Left lung (tissue), 14 donors: ENCODE measurements at places on chromosomes 1 and 21. TPM values are rescaled to one million over a fixed set of nuclear protein-coding genes. Genes with fewer than 3 reads are reported as not detected.
A peak's percentile ranks its signal among the peaks of the same experiment; 100 is the strongest.

- no peak for DNase-seq
Measured at GRCh38 chr1:101388904-101389546, 152.2 kb downstream of the S1PR1 start.

The OR6K3 gene
- polyA plus RNA-seq = not detected

DNA sequence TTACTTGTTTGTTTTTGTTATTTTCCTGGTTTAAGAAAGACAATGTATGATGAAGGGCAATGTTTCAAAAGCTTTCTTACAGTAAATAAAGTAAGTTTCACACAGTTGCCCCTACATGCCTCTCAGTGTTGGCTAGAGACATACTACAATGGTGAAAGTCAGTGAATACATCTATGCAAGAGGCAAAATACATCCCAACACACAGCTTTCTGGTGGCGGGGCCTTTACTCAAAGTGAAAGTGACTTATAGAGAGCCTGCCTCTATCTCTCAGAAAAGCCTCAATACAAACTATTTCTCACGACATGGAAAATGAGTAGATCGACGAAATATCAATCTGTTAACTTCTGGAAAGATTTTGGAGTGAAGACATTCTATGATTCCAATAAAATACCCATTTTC lies 122.3 kb downstream of the SLC30A10 start:
- no peak for DNase-seq

The SLAMF9 gene
- polyA plus RNA-seq = not detected

- no peak for DNase-seq
Measured at GRCh38 chr1:15543251-15543588, 16.6 kb downstream of the DNAJC16 start.

The OXCT2 gene
- polyA plus RNA-seq = 0.58 TPM

The DMRTA2 gene
- polyA plus RNA-seq = 0.06 TPM

DNA sequence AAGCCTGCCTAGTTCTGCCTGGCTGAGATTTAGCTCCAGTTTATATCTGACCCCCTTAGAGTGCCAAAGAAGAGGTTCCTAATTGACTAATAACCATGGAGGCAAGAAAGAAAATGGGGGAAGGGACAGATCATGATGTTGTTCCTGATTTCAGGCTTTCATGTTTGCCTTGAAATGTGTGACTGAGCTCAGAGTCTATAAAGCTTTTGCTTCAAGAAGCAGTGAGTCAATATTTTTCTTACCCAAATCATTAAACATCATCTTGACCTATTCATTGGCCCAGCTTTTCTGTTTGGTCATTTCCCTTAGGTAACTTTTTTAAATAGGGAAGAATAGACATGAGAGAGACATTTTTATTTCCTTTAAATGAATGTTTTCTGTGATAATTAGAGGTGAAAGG lies 55.9 kb downstream of the HHAT start:
- DNase-seq = no peak

- DNase-seq = no peak
Measured at GRCh38 chr1:149995927-149996326, 14.6 kb downstream of the OTUD7B start.

DNA sequence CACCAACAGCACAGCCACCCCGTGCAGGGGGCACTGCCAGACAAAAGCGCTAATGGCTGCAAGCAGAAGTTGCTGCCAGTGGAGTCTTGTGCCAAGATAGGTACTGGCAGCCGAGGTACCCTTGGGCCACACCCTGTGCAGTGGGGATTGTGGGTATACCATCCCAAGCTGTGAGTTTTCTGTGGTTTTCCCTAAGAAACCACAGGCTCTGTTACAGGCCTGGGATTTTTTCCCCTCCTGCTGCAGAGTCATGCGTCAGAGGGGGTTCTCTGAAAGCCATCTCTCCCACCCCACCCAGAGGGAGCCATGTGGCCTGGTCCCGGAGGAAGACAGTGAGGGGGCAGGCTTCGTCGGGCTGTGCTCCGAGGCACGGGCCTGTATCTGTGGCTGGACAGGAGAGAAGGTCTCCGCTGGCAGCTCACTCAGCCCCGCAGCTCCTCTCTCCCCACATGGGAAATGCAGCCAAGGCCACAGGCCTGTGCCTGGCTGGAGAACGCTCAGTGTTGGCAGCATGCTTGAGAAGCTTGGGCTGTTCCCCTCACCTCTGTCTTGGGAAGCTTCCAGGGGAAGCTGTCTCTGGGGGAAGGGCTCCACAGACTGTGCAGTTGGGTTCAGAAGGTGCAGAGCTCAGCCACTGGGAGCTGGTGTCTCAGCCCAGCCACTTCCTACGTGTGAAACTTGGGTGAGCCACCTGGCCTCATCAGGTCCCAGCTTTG lies 42.5 kb downstream of the NEK2 start:
- no peak for DNase-seq

GRCh38 chr1:16111771-16112595 lies 38.5 kb upstream of the FAM131C start:
- no peak for DNase-seq

DNA sequence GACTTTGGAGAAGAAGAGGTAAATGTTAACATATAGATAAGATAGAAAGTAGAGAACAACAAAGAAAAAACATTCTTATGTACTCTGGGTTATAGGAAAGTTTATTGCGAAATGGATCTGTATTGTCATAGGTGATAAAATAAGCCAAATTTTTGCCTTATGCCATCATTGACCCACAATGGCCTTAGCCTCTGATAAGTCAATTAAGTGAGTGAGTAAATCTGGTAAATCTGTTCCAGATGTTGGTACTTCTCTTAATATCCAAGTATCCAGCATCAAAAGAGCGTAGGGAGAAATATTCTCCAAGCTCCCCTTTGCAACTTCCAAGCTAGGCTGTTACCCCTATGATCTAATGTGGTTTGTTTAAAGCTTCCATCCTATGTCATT lies 38.3 kb upstream of the CLCA4 start:
- DNase-seq = no peak

- DNase-seq = peak; percentile 78
Measured at GRCh38 chr1:161013488-161014230, 7.3 kb downstream of the F11R start.

The VCAM1 gene
- polyA plus RNA-seq = 38.2 TPM

GRCh38 chr1:67847466-67847865 lies 14.2 kb upstream of the GNG12 start:
- DNase-seq = no peak

- no peak for DNase-seq
Measured at GRCh38 chr1:94753171-94753972, 66.8 kb upstream of the SLC44A3 start.

The LAMB3 gene
- polyA plus RNA-seq = 75.7 TPM

DNA sequence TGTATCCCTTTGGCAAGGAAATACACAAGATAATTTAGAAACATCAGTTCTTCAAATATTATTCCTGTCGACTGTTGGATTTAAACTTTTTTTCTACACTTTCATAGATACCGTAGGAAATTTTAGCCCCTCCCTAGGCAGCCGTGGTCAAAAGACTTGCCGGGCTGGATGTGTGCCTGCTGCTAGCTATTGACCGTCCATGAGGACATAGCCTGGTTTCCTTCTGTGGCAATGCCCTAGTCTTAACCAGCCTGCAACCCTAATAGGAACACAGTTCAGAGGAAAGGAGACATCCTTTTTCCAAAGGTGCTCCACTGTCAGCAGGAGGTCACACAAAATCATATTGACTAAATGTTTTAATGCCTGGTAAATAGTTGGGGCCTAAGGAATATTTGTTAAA lies 20.4 kb upstream of the KIAA1614 start:
- no peak for DNase-seq

DNA sequence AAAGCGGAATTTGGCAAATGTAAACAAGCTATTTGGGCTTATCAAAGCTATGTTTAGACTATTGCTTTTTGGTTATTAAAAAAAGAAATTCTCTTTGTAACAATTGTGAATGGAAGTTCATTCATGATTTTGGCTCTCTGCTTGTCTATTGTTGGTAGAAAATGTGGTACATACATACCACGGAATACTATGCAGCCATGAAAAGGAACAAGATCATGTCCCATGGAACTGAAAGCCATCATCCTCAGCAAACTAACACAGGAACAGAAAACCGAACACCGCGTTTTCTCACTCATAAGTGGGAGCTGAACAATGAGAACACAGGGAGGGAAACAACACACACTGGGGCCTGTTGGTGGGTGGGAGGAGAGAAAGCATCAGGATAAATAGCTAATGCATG lies 465.4 kb downstream of the SETD4 start:
- DNase-seq = no peak

The PTGFRN gene
- polyA plus RNA-seq = 38.1 TPM

The KRTAP25-1 gene
- not detected for polyA plus RNA-seq

The SCMH1 gene
- 47.9 TPM for polyA plus RNA-seq

DNA sequence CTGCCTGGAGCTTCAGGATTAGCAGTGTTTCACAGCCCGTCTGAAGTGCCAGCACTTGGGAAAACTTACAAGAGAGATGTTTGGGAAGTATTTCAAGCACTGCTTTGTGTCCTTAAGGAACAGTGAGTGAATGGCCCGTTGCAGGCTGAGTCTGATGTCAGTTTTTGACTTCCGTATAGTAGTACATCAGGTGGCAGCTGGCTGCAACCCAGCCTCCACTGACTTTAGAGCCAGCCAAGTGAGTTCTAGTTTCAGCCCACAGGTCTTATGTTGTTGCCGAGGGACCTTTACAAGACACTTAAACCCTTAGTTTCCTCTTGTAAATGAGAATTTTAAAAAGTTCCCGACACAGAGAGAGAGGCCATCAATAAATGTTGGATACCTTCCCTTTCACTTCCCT lies 35.0 kb downstream of the UCK2 start:
- DNase-seq = no peak

DNA sequence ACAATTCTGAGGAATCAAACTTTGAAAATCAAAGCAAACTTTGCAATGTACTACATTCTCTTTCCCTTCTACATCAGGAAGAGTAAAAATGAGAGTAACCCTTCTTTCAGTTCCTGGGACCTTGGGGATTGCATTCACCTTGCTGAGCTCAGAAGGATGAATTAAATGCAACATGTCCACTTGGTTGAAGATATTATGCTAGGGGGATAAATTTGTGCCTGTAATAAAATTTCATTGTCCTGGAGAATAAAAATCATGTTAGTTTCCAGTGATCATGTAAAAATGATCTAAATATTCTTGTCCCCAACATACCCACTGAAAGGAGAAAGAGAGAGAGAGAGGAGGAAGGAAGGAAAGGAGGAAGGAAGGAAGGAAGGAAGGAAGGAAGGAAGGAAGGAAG lies 587.1 kb upstream of the NEGR1 start:
- no peak for DNase-seq

GRCh38 chr1:11514366-11514765 lies 35.4 kb downstream of the DISP3 start:
- DNase-seq = no peak

DNA sequence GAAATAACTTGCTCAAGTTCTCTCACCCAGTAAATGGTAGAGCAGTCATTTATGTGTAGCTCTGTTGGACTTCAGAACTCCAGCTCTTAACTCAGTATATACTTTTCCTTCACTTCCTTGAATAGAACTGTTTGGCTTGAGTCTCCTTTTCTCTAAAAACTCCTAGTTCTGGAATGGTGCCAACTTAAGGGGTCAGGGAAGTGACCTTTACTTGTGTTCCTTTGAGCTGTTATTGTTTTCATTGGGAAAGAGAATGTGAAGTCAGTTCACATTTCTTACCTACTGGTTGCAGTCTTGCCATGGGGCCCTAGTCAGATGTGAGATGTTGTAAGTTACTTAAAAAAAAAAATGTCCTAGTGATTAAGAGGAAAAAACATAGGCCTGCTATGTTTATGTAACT lies 77.0 kb upstream of the MACF1 start:
- DNase-seq = no peak

The TMOD4 gene
- 2.4 TPM for polyA plus RNA-seq

- DNase-seq = no peak
Measured at GRCh38 chr21:32733356-32733755, 5.5 kb upstream of the SYNJ1 start.

DNA sequence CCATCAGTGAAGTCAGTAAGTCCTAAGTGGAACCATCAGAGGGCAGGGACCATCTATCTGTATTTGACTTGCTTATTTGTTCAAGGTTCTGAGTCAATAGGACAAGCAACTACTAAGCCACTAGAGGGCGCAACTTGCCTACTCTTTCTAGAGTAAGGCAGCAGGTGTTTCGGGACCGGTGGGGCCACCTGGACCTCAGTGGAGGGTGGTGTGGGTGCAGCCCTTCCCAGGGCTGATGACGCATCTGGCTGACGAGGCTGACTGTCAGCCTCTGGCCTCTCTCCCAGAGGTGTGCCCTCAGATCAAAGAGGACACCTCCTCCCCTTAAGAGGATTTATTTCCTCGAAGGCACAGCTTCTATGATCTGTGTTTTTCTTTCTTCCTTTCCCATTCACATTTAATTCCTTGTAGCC lies 6.6 kb downstream of the CBR3 start:
- DNase-seq = peak; percentile 54

- no peak for DNase-seq
Measured at GRCh38 chr1:15559189-15559810, 25.6 kb downstream of the AGMAT start.

DNA sequence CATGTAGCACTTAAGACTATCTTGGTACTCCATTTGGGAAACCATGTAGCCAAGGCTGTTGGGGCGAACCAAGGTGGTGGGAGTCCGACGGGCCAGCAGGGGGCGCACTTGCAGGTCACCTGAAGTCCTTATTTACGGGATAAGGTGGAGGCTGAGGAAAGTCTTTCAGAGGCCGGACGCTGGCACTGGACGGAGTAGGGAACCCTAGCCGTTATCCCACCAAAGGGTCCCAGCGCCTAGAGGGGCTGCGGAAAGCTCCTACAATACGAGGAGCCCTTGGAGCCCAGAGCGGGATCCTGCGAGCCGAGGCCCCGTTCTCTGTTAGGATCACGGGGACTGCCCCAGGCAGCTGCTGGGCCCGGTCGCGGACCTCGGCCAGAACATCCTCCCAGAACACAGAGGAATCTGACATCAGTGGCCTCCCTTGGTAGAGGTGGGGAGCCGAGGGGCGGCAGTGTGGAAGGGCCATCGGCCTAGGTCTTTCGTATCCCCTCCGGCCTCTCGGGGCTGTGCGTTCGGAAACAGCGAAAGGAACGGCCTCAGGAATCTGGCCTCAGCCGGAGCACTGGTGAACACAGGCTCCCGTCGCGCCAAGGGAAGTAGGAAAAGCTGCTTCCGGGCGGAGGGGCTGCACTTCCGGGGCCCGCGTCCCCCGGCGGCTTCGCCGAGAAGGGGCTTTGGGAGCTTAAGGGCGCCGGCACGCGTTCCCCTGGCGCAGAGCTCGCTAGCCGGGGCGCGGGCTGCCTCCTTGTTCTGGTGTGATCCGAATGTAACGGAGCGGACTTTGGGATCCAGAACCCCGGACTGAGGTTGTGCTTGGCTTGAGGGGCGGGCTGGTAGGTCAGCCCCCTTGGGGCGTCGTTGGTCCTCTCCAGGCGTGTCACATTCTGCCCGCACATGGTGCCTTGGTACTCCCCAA lies 29.9 kb upstream of the RPTN start:
- peak; percentile 73 for DNase-seq

- DNase-seq = no peak
Measured at GRCh38 chr1:54285815-54286345, 85.9 kb downstream of the MRPL37 start.

- no peak for DNase-seq
Measured at GRCh38 chr1:117093870-117094621, 27.5 kb downstream of the TRIM45 start.

GRCh38 chr21:14876524-14876840 lies 188.3 kb downstream of the NRIP1 start:
- DNase-seq = no peak

GRCh38 chr1:36224537-36225282 lies 467 bp downstream of the THRAP3 start:
- peak; percentile 75 for DNase-seq
